ENCODE measurements at places on chromosomes 7 and 10.

DNA sequence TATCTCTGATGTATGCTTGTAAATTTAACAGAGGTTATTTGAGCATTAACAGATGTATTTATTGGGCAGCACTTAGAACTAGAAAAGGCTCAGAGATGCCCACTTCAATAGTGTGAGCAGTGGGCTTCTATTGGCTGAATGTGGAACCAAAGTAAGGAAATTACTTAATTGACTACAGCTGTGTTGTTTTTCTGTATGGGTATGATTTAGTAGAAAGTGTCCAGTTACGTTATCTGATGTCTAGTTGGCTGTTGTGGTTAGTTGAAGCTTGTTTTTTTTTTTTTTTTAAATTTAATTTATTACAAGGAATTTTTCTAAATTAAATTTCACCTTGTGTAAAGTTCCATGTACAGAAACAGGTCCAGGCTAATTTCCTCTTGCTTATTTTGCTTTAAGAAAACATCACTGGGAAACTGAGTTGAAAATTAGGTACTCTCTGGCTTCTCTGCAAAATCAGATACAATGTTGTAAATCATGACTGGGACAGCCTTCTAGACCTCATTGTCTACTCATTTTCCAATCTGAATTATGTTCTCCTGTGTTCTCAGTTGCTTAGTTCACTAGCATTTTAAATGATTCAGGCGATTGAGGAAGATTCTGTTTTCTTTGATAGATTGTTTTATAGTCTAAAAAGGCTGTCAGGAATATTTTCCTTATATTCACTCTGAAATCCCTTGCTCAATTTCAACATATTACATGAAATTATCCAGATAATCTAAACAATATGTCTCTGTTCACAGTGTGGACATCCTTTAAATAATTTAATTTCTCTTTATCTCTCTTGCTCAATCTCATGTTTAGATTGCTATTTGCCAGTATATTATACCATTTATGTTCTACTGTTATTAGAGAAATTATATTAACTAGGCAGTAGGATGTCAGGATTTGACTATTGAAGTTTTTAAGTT is 53.0 kb downstream of the PHF14 start:
- DNase-seq = no peak

- DNase-seq = no peak
These were observed 57.4 kb downstream of the ITGB8 start for GRCh38 chr7:20388084-20388483.

DNA sequence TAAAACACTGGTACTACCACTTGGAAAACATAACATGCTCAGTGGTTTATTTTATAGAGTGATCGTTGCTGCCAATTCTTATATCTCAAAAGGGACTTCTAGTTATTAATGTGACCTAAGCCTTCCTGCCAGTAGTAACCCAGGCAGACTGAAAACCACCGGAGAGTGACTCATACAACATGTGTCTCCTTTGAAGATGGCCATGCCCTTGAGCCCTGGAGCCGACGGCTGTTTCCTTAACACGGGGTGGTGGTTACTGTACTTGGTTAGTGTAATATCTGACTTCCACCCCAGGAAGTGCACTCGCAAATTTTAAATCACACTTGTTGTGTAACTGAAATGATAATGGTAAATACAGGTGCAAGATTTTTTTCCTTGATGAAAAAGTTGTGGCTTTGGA is 30.5 kb downstream of the JAKMIP3 start:
- DNase-seq = peak; percentile 5

- no peak for DNase-seq
These were observed 130.8 kb downstream of the VIPR2 start for GRCh38 chr7:159013825-159014289.

GRCh38 chr10:31131251-31131650 is 99.6 kb upstream of the ZNF438 start:
- DNase-seq = no peak
